ENCODE measurements at places on chromosomes 12 and 14.

GRCh38 chr12:121489874-121490273, 90.0 kb downstream of the RNF34 start:
- DNase-seq, result no peak

DNA sequence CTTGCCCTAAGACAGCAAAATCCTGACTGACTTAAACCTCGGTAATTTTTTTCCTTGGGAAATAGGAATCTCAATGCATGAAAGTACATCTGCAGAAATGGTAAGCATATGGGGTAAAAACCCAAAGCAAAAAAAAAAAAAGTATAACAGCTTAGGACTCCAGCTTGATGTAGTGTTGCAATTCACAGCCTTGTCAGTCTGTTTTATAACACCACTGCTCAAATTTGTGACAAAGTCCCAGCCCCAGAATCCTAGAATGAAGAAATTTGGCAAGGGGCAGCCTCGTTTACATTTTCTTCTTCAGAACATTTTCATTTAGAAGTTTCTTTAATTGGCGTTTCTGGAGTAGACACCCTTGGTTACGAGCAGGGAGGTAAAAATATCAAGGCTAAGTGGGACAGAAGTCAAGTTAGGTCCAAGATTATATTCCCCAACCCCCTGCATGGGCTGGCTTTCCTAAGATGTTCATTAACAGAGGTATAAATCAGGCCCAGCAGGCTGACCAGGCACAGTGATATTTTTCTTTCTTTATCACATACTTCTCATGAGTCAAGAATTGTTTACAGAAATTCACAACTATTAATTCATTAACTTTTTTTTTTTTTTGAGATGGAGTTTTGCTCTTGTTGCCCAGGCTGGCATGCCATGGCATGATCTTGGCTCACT, 424.0 kb downstream of the RMST start:
- no peak for DNase-seq

DNA sequence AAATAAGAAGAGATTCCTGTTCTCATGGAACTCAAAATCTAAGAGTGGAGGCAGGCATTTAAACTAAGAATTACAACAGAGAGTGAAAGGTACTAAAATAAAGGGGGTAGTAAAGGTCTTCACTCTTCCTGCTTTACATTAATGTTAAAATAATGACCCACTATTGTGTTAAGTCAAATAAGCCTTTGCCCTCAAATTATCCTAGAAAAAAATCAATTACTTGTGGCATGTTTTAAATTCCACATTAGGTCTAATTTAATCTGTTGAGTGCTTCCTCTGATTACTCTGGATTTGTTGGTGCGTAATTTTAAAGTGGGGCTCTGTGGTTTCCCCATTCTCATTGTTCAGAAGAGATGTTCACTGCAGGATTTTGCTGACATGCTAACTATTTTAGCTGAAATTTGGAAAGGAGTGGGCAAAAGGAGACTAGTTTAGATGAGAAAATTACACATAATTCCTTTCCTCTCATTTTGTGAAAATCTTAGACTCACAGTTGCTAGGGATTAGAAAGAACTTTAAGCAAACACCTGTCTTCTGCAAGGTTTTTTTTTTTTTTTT, 35.5 kb downstream of the BTG1 start:
- no peak for DNase-seq

DNA sequence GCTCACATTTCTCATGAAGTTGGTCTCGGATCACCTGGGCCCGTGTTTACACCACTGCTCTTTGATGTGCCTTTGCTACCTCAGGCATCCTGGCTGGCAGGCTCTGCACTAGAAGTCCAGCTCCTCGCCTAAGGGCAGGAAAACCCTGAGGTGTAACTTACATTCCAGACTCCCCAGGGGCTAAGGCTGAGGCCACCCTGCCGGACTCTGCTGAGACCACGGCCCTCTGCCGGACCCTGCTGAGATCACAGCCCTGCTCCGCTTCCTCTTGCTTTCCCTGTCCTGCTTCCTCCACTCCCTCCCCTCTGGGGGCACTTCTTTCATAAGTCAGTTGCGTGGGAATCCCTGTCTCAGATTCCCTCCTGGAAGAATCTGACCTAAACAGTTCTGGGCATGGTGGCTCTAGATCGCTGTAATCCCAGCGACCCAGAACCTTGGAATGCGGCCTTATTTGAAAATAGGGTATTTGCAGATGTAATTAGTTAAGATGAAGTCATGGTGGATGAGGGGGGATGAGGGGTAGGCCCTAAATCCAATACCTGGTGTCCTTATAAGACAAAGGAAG, 17.2 kb downstream of the RILPL1 start:
- DNase-seq, result no peak

DNA sequence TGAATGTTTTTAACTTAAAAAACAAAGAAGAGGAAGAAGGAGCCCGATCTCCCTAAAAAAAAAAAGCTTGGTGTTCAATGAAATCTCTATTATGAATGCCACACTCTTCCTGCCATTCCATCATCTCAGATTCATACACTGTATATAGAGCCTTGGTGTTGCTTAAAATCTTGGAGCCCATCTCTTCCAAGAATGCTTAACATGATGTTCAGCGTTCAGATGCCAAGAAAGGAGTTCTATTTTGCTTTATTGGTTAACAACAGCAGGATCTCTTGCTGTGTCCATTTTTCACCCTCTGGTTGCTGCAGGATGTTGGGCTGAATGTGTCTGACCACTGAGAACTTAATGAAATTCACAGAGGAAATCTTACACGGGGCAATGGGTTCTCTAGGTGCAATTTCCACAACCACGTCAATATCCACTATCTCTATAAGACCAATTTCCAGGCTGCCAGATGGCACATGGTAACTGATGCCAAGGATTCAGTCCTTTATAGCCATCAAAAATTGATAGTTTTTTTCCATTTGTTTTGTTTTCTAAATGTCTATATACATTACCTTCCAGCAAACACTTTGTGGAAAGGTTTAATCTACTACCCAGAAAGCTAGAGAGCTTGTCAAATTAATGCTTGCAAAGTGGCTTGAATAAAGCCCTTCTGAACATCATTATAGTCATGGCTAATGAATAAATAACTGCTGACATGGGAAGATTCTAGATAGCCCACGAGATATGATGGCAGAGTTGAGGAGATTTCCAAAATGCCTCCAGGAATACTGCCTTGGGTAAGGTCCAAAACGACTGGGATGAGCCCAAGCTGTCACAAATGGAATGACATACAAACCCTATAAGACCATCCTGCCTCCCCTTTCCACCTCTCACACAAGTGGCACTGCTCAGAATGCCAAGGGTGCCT, 26.5 kb downstream of the RERG start:
- no peak for DNase-seq

DNA sequence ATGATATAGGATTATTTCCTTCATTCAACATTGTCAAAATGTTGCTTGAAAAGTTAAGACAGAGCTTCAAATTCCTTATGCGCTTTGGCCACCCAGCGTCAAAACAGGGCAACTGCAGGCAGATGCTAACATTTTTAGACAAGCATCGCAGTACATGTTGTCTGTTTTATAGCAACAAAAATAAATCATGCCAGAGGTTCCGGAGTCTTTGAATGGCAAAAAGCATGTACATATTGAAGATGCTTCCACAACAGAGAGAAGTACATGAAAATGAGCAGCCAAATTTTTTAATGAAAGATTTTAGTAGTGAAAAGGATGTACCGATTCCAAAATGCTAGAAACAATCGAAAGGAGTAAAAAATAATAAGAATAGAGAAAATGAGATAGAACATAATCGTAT, 49.8 kb upstream of the USP15 start:
- DNase-seq, result no peak

DNA sequence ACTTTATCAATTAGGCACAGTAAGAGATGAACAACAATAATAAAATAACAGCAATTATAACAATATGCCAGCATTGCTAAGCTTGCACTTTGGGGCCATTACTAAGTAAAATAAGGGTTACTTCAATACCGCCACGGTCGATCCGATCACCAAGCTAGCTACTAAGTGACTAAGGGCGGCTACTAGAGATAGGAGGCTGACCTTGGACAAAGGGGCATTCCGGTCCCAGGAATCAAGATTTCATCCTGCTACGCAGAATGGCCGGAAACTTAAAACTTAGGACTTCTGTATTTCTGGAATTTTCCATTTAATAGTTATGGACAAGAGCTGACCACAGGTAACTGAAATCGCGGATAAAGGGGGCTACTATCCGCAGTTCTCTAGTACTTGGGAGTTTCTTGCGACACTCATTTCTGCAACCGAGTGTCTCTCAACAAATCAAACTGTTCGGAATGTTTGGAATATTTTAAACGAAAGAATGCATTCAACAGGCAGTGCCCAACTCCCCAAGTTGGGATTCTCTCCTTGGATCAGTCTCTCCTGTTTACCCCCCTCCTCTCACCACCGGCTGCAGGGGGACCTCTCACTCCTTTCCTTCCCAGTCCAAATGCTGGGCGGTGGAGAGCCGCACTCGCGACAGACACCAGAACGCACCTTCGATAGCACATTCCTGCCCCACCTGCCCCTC, 650 bp downstream of the HEBP1 start:
- no peak for DNase-seq

- no peak for DNase-seq
Measured at GRCh38 chr12:88132392-88132791, 9.5 kb downstream of the CEP290 start.

DNA sequence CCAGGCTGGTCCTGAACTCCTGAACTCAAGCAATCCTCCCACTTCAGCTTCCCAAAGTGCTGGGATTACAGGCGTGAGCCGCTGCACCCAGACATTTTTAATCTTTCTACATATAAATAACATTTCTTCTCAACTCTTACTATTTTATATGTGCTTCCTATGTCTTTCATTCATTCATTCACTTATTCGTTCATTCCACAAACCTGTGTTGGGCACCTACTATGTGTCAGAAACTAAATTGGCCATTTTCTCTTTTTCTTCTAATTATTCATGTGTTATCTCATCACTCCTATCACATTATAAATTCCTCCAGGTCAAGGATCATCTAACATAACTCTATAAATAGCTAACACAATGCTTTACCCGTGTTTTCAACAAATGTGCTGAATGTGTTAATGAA, 23.7 kb downstream of the FOXA1 start:
- DNase-seq, result no peak

GRCh38 chr12:111605911-111606766, 7.0 kb upstream of the ATXN2 start:
- DNase-seq, result no peak

DNA sequence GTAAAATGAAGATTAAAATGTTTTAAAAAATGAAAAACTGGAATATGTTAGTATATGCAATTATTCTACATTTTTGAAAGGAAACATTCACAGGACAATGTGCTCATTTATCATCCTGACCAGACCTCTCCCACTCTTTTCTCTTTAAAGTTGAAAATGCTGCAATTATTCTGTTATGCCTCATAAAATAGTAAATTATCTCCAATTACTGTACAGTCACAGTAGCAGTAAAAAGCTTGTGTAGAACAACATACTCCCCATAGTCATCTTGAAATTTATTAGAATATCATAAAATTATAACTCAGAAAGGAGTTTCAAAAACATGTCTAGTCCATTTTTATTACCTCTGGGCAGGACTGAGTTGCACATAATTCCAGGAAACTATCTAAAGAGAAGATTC, 250.3 kb downstream of the SYT1 start:
- DNase-seq, result no peak

- no peak for DNase-seq
Measured at GRCh38 chr12:126966498-126966897, 1300.5 kb upstream of the TMEM132C start.

GRCh38 chr12:121804417-121805111, 755 bp downstream of the SETD1B start:
- DNase-seq, result no peak

DNA sequence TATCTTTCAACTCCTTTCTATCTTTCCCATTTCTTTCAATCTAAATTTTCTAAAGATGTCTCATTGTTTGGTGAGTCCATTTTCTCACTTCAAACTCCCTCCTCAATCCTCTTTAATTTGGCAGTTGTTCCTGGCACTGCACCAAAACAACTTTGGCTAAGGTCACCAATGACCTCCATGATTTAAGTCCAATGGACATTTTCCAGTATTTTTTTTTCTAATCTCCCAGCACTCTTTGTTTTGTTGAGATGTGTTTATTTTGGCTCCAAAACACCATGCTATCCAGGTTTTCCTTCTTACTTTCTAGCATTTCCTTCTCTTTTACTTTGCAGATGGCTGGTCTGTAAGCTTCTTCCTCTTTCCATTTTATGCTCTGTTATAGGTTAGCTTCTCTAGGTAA, 42.5 kb upstream of the OTOGL start:
- no peak for DNase-seq

DNA sequence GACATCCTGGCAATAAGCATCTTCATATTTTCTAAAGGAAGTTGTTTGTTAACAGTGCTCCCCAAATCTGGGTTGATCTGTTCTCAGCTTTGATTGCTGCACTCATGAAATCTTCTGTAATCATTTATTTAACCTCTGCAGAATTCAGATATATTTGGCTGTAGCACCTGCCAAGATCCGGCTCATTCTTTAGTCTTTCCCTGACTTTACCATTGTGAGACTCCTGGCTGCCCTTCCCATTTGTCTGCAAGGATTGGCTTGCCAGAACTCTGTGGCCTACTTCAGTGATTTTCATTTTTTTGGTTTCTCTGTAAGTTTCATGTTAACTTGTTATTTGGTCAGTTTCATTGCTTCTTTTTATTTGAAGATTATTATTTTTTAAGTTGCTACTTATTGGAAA, 191.2 kb upstream of the PLXNC1 start:
- no peak for DNase-seq
